Activated T-cell treated with anti-CD3 and anti-CD28 coated beads, Interleukin-2, amount 50 U/mL, for 72 hours (primary cell): ENCODE measurements at places on chromosomes 5 and 9.
A peak's percentile ranks its signal among the peaks of the same experiment; 100 is the strongest.

- DNase-seq, result no peak
Measured at GRCh38 chr9:126893079-126893478, 21.5 kb upstream of the RALGPS1 start.

DNA sequence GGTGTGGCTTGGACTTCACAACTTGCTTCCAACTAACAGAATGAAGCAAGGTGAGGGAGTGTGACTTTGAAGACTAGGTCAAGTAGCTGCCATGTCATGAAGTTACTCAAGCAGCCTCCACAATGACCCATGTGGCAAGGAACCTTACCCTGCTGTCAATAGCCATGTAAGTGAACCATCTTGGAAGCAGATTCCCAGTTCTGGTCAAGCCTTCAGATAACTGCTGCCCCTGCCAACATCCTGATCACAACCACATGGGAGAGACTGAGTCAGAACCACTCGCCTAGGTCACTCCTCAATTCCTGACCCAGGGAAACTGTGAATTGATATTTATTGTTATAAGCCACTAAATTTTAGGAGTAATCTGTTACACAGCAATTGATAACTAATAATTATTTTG lies 10.9 kb downstream of the ZCCHC10 start:
- DNase-seq, result no peak

DNA sequence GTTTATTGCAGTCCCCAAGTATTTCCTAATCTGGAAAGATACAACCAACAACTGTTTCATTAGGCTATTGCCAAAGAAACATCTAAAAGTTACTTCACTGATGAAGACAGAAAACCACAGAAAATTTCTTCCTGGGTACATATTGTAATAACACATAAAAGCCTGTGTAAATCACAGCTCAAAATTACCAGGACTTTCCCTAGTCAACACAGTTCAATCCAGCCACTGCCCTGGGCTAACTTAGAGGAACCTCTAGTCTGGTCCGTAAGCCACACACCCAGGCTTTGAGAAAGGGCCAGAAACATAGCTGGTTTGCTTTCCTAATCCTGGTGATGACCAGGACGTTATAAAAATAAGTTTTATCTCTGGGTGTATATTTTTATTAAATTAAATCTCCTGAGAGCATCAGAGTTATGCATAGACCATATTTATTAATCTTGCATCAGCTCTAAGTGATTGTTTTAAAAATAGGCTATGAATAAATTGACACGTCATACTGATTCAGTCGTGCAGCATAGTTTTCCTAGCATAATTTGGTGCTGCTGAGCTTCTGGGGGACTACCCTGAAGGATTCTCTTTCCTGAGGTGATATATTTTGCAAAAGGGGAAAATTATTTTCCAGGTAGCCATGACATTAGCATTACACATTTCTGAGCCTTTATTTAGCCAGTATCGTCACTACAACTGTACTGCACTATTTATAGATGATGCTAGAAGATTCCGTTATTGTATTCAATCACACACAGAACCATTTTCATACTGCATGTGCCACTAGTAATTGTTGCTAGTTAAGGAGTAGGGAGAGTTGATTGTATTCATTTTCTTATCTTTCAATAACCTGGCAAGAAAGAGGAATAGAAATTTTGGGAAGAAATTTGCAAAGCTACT lies 12.6 kb upstream of the MUSK start:
- DNase-seq, result no peak

- no peak for DNase-seq
Measured at GRCh38 chr9:128001779-128002298, 21.1 kb upstream of the EEIG1 start.

DNA sequence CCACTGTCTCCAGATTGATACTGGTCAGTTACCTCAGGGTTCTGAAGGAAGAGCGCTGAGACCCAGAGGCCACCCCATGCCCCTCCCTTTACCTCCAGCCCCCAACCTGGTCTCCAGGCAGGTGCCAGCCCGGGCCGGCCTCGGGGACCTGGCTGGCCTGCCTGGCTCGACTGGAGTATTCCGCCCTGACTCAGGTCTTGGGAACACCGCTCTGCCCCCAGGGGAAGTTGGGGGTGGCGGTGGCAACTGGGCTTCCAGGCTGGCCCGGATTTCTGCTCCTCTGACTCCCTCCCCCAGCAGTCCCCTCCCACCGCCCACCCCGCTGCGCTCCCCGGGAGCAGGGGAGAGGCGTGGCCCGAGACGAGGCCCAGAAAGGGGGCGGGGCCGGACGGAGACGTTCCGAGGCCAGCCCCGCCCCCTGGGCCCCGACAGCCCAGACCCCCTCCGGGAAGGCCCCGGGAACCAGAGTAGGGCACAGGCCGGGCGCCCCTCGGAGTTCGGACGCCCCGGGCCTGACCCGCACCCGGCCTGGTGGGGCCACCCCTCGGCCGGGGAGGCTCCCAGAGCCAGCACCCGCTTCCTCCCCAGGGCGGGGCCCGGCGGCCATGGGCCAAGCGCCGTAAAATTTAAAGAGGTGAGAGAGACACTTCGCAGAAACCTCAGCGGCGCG lies 82.5 kb upstream of the ZBTB43 start:
- peak; percentile 89 for DNase-seq

DNA sequence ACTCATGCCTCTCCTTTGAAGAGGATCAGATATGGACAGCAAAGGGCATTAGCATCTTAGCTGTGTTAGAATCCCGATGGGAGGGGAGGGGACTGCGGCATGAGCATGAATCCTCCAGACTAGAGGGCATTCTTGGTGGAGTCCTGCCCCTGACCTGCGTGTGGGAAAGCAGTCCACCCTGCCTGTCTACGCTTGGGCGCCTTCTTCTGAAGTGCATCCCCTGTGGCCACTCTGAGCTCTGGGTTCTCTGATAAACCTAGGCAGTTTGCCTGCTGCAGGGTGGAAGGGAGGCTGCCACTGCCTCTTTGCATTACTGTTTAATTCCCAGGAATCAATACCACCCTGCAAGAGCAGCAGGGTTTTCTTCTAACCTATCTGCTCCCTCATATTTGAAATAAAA lies 169.3 kb downstream of the INSYN2B start:
- no peak for DNase-seq
